ENCODE measurements at places on chromosomes 11 and 22.

- no peak for DNase-seq
Observed at GRCh38 chr11:70524096-70524922, 126.0 kb downstream of the CTTN start.

- DNase-seq: no peak
Observed at GRCh38 chr22:30893434-30894370, 74.9 kb downstream of the MORC2 start.

DNA sequence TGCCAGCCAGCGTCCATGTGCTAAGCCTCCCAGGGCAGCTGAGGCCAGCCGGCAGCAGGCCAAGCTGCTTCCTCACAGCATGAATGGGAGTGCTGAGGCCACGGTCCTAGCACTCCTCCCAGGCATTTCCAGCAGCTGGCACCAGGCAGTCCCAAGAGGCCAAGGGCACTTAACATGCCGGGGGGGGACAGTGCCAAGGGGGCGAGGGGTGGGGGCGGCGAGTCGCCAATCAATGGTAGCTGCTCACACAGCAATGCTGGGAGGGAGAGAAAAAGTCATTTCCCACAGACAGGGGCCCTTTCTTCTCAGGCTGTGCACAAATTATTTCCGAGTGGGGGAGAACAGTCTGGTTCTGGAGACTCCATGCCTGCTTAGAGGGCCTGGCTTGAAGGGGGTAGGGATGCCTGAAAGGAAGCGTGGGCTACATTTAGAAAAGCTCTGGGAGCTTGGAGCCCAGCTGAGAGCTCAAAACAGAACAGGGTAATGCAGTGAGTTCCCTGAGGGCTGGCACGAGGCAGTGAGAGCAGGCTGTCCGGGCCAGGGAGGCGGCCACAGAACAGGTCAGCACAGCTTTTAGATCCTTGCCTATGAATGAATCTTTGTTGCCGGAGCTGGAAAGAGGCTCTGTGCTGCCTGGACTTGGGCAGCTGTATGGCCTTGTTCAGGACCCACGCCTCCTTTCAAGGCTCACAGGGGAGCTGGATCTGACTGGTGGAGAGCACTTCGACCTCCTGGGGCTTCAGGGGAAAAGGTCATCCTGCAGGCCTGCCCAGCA lies 14.4 kb upstream of the TBC1D10A start:
- no peak for DNase-seq

DNA sequence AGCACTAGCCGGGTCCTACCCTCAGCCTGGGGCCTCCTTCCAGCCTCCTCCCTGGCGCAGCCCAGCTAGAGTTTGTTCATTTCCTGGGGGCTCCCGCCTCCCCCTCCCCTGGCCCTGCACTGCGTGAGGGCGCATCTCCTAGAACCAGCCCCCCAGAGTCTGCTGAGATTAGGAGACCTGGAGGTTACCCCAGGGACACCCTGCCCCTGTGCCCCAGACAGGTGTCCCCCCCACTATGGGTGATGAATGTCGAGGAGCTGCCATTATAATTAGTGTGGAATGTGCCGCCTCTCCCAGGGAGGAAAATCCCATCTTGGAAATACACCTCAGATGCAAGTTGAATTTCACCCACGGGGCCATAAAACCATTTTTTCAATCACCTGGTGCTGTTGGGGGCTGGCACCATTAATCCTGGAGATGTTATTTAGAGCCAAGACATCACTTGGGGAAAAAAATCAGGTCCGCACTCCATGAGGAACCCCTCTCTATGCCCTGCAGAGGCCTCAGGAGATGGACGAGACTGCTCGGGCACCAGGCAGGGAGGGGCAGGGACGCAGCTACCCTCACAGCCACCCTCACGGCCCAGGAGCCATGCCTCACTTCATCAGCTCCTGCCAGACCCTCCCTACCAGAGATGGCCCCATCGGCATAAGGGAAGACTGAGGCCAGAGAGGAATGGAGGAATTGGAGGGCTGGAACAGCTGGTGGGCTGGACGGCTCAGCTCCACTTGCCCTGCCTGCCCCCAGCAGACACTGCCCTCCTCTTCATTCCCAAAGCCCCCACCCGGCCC lies 197.5 kb downstream of the IGLL1 start:
- no peak for DNase-seq

DNA sequence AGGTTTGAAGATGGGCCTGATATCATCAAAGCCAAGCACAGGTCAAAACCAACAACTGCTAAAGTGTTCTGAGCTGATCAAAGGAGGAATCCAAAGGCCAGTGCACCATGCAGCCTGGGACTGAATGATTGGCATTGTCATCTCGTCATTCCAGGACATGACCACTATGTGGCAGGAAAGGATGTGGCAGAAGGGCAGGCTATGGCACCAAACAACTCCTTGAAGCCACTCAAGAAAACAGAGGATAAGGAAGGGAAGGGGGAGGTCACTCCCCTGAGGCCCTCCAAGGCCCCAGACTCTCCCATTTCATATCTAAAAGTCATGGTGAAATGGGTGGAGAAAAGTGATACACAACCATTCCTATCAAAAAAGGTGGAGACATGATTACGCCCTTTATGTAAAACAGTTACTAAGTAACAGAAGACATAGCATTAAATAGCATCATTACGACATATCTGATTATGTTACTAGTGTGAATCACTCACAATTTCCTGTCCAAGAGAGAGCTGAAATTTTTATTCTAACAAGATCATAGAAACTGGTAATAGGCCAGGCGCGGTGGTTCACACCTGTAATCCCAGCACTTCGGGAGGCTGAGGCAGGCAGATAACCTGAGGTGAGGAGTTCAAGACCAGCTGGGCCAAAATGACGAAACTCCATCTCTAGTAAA lies 49.3 kb downstream of the AHNAK start:
- no peak for DNase-seq

GRCh38 chr11:47212938-47213337 lies 1.8 kb upstream of the DDB2 start:
- DNase-seq: no peak

DNA sequence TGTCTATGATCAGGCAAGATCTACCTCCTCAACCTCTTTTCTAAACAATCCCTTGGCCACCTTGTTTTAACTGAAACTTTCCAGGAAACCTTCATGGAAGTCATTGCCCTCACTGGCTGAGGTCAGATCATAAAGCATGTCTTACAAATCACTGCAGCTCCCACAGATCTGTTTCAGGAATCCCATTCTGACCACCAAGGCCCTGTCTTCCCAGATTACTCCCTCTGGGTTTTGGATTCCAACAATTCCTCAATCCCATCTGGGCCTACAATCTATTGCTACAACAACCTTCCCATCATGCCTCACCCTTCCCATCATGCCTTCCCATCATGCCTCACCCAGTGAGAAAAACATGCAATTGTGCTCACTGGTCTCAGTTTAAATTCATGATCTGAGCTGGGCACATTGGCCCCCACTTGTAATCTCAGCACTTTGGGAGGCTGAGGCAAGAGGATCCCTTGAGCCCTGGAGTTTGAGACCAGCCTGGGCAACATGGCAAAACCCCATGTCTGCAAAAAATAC lies 15.9 kb downstream of the ADAMTS15 start:
- no peak for DNase-seq

- DNase-seq: no peak
Observed at GRCh38 chr11:110901441-110901840, 189.2 kb upstream of the ARHGAP20 start.

DNA sequence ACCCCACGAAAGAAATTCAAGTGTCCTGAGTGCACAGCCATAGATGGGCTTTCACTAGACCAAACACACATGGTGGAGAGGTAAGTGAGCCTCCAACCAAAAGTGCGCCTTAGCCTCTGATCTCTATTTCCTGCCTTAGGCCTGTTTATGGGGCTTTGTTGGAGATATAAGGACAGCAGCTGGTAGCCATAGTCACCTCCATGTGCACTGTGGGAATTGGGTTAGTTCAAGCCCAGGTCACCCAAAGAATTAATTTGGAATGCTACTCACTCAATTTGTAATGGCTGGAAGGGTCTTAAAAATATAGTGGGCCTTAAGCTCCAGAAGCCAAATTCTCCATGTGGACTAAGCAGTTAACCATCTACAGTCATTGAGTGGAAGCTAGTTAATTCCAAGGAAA lies 73.6 kb downstream of the ALX4 start:
- no peak for DNase-seq

DNA sequence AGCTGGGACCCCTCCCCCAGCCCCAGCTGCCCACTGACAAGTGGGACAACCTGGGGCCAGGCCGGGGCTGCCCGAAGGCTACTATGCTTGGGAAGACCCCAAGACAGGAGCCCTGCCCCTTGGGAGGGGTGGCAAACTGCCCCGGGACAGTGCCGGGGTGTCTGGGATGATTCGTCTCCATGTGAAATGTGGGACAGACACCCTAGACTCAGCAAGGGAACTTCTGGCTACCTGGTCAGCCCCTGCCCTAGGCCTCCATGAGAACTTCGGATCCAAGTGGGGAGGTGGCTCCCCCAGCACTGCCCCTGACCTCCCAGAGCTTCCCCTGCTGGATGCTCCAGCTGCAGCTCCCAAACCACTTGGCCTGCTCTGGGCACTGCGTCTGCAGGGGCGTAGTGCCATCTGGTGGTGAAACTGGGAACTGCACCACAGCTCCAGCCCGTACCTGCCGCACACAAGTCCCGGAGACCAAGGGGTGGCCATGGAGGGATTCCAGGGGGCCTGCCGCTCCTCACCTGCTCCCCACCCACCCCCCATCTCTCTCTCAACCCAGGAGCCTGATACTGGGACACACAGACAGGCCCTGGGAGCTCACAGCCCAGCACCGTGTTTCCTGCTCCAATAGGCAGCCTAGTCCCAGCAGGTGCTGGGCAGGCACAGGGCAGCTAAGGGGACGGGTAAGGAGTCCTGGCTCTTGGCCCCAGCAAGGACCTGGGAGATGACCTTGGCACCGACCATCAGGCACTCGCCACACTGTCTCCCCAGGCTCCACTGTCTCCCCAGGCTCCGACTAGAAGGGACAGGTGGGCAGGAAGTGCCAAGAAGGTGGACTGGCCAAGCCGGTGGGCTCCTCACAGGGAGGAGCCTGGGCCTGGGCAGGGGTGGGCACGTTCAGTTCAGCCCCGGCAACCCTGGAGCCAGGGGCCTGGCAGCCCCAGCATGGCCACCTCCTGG lies 194.1 kb downstream of the IGLL1 start:
- DNase-seq: peak; percentile 67

DNA sequence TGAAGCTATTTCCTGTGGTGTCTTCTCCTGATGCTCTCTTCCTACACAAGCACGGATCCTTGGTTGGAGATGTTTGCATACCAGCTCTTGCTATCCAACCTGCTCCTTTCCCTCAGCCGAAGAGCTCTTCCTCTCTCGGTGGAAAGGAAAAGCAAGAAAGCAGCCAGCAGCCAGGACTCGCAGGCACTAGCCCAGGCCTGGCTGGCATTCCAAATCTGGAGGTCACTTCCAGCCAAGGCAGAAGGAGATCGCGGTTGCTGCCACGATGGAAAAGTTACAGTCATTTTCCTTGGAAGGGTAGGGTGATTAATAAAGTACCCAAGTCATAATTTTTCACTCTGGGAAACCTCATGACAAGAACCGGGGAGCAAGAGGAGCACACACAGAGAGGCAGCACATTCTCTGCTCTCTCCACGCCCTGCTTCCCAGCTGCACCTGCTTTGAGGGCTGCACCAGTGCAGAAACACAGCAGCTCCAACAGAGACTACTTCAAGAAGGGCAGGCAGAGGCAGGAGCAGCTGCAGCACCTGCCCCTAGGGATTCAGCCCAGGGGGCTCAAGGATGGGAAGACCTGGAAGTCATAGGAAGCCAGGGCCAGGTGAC lies 399.3 kb downstream of the CADM1 start:
- DNase-seq: no peak

DNA sequence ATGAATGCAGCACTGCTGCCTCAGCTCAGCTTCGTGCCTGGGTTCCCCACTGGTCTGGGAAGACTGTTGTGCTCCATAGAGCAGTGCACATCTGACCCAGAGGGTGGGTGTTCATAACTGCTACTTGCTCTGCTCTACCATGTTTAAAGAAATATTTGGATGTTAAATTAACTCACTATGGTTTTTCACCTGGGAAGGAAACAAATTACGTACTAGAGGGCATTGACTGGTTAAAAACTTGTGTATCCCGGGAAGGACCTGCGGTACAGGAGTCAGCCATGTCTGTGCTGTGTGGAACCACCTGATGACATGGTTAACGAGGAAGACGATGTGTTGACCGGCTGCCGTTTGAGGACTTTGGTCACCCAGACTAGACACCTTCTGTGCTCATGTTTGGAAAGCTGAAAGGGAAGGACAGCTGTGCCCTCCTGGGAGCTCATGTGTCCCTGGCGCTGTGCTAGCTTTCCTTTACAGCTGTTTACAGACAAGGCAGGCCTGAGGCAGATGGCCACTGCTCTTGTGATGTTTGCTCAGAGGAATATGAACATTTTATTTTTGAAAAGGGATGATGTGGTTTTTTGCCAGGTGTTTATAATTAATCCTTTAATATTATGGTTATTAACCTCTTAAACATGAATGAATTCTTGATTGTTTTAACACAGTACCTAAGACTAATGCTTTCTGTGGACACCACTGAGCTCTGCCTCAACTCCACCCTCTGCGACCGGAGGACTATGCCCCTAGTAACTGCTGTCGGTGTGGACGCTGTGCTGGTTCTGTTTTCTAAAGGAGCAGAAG lies 14.3 kb upstream of the AIFM3 start:
- DNase-seq: no peak

DNA sequence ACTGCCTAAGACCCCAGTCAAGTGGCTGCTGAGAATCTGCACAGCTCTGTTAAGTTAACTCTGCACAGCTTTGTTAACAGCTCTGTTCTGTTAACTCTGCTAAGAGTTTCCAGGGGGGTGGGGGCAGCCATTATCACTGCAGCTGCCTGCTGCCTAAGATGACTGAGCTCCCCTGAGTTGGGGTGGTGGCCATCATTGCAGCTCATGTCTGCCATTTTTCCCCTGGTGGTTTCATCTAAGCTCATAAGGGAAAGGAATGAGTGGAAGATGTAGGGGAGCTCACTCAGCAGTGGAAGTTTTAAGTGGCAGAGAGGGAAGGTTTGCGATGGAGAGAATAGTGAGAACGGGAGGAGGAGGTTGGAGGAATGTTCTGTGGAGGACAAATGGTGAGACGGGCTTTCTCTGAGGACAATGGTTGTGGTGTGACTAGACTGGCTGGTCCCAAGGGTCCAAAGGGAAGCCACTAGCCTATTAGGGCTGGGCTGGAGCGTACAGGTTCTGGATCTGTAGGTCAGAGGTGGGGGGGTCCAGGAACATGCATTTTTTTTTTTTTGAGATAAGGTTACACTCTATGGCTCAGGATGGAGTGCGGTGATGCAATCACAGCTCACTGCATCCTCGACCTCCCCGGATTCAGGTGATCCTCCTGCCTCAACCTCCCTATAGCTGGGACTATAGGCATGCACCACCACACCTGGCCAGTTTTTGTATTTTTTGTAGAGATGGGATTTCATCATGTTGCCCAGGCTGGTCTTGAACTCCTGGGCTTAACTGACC lies 13.5 kb upstream of the PLET1 start:
- DNase-seq: no peak

- no peak for DNase-seq
Observed at GRCh38 chr11:64659417-64660144, 63.4 kb downstream of the NRXN2 start.

Data from T-helper 2 cell (primary cell).